ENCODE measurements at places on chromosomes 1 and 21. TPM values are rescaled to one million over a fixed set of nuclear protein-coding genes. Genes with fewer than 3 reads are reported as not detected.

- H3K4me3 ChIP-seq, result no peak overlapping the region
- H3K27ac ChIP-seq, result no peak overlapping the region
- no peaks in the 10 kb centered on the region for H3K36me3 ChIP-seq
These were observed 3.8 kb upstream of the RGS13 start for GRCh38 chr1:192632188-192632587.

DNA sequence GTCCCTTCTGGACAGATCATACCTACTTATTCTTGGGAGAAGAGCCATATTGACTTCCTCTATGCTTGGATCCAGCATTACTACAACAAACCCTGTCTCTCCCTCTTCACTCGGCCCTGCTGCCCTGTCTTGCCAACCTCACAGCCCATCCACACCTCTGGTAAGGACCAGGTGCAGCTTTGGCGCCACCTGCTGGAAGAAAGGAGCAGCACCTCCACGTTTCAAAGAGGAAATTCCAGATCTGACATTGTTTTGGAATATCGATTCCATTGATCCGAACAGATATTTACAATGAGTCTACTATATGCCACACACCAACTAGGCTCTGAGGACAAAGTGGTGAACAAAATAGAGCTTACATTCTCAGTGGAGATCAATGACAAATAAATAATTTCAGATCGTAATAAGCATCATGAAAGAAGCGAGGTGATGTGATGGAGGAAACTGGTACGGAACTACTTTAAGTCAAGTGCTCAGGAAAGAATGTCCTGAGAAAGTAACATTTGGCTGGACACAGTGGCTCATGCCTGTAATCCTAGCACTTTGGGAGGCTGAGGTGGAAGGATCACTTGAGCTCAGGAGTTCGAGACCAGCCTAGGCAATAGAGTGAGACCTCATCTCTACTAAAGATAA lies 18.7 kb downstream of the MFSD2A start:
- no peak overlapping the region for H3K27ac ChIP-seq
- H3K36me3 ChIP-seq, result no peaks in the 10 kb centered on the region
- H3K4me1 ChIP-seq, result peaks cover 2% of the 10 kb centered on the region

DNA sequence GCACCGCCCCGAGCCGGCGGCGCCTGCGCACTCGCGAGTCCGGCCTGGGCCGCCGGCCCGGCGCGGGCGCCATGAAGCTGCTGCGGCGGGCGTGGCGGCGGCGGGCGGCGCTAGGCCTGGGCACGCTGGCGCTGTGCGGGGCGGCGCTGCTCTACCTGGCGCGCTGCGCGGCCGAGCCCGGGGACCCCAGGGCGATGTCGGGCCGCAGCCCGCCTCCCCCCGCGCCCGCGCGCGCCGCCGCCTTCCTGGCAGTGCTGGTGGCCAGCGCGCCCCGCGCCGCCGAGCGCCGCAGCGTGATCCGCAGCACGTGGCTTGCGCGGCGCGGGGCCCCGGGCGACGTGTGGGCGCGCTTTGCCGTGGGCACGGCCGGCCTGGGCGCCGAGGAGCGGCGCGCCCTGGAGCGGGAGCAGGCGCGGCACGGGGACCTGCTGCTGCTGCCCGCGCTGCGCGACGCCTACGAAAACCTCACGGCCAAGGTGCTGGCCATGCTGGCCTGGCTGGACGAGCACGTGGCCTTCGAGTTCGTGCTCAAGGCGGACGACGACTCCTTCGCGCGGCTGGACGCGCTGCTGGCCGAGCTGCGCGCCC lies at the start of gene B3GALT6:
Gene B3GALT6 (plus strand): TSS at position 30 of the 588 bp plus-strand sequence. CDS start 42 bp downstream, at position 72.
- peaks cover 69% of the 10 kb centered on the region for H3K4me1 ChIP-seq
- no peaks in the 10 kb centered on the region for H3K27me3 ChIP-seq
- H3K27ac ChIP-seq, result peak within 1 kb of the TSS; percentile 92
- DNase-seq, result no peak
- peak within 1 kb of the TSS; percentile 94 for H3K4me3 ChIP-seq

- H3K36me3 ChIP-seq, result peaks cover 13% of the 10 kb centered on the region
- peaks cover 53% of the 10 kb centered on the region for H3K27me3 ChIP-seq
- no peak overlapping the region for H3K4me3 ChIP-seq
- no peak overlapping the region for H3K27ac ChIP-seq
- no peak for DNase-seq
These were observed 6.1 kb downstream of the PRXL2B start for GRCh38 chr1:2592672-2593071.

The OPTC gene
- total RNA-seq, result not detected
